ENCODE measurements at places on chromosomes 5 and 9. TPM values are rescaled to one million over a fixed set of nuclear protein-coding genes. Genes with fewer than 3 reads are reported as not detected.

Gene LTC4S
- total RNA-seq = 0.19 TPM

Gene PCDHB12
- 0.28 TPM for total RNA-seq

Gene CCDC192
- total RNA-seq = not detected

Gene ANKRD55
- under 0.01 TPM for total RNA-seq

Gene GLRA1
- not detected for total RNA-seq

Gene DMRTA1
- total RNA-seq = under 0.01 TPM

Gene GRM6
- total RNA-seq = not detected

Gene NEUROG1
- total RNA-seq = not detected

Gene TRAF1
- total RNA-seq = 2.3 TPM

Gene SOHLH1
- not detected for total RNA-seq

Gene LCP2
- total RNA-seq = not detected

Gene SV2C
- total RNA-seq = under 0.01 TPM

Data from regular cardiac myocyte (primary cell).